DMS53 (cell line): ENCODE measurements at places on chromosomes 6 and 20.
A peak's percentile ranks its signal among the peaks of the same experiment; 100 is the strongest.

GRCh38 chr20:62359043-62359490, 8.0 kb downstream of the LAMA5 start:
- DNase-seq = no peak

- peak; percentile 59 for DNase-seq
Observed at GRCh38 chr6:43054206-43054943, 724 bp upstream of the CUL7 start.

DNA sequence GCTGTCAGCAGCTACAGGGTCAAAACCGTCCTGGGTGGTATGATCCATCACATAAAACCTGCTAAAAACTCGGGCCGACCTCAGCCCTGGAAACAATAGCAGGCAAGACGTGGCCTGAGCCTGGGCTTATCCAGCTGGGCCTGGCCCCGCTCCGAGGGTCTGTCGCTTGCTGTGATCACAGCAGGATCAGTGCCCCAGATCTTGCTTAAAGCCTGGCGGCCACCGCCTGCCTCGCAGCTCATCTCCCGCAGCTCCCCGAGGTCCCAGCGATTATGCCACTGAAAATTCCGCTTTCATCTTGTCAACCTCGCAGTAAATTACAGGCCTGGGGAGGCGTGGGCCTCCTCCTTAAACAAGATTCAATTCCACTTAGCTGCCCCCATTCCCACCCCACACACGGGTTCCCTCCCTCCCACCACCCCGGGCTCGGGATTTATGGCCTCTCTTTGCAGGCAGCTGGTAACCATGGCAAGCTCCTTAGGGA, 40.1 kb downstream of the CDH22 start:
- DNase-seq = no peak

DNA sequence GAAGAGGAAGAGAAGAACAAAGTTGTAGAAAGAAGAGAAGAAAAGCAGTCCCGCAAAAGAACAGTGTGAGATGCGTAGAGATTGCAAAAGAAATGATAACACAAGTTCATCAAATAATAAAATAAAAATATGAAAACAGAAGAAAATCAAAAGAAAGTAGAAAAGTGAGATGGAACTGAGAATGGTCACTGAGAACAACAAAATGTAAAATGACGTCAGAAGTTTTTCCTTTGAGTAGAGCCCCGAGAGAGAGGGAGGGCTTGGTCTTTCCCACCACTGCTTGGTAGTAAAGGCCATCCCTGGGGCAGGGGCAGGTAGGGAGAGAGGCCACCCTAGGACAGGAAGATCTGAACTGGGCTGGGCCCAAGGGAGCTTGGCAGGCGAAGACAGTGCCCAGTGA, 533.7 kb downstream of the QKI start:
- DNase-seq = no peak

GRCh38 chr6:161526794-161527193, 252.9 kb upstream of the AGPAT4 start:
- no peak for DNase-seq

GRCh38 chr6:66556936-66557335, 849.9 kb upstream of the EYS start:
- no peak for DNase-seq

DNA sequence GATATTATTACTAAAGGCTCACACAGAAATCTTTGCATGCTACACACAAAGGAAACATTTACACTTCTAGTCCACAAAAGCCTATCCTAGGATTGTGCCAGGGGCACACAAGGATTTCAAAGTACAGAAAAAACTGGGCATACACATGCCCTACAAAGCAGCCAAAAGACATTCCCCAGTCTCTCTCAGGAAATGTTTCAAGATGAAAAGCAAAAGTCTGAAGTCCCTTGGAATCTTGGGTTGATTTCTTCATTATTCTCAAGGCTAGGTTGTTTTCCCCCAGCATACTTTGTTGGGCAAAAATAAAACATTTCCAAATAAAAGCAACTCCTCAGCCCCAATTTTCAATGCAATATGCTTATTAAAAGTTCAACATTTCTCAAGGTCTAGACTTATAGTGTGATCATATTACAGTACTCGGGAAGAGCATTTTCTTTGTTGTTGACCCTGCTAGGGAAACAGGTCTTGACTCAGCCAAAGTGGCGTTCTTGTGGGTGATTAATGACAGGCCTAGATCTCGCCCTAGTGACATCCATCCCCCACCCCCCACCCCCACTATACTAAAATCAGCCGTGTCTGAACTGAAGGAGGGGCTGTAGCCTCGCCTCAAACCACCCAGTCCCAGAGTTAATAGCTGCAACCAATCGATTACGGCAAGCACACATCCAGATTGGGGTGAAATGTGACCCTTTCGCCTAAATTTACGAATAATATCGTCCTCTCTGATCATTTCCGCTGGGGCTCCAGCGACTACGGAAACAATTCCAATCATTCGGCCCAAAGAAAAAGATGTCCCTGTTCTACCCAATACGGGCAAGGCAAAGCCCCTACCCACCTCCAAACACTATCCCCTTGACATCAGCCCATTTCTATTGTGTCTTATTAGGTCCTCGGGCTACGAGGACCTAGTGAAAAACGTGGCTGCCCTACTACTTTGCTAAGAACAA, 1.4 kb downstream of the AKIRIN2 start:
- peak; percentile 71 for DNase-seq

DNA sequence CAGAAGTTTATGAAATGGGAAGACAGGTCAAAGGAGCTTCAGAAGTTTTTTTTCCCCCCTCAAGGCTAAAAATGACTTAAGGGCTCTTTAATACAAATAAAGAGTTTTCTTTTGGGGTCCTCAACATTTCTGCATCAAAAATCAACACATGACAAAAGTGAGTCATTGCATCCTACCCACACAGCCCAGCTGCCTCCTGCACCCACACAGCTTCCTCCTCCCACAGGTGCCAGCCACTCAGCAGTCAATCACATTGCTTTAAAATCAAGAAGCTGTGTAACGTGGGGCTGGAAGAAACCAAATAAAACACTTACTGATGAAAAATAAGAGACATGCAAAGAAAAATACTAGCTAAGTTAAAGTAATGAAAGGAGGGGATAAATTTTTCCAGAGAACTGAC, 68.5 kb downstream of the MAP3K5 start:
- peak; percentile 51 for DNase-seq

- DNase-seq = no peak
Observed at GRCh38 chr20:21608777-21609176, 94.9 kb upstream of the NKX2-2 start.

DNA sequence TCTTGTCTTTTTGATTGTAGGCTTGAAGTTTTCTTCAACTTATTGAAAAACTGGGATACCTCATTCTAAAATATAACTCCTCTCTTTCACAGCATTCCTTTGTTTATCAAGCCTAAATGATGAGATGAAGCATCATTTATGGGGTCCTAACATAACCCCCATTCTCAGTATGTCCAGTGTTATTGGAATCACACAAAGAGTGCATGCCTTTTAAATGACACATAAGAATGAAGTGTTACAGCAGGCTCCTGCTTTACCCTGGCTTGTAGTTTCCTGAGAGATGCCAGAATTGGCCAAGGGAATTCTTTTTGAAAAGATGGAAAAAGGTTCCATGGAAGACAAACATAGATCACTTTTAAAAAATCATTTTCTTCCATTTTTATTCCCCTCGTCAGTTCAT, 502.4 kb downstream of the BCKDHB start:
- no peak for DNase-seq

- no peak for DNase-seq
Observed at GRCh38 chr6:106527979-106528378, 101.3 kb downstream of the RTN4IP1 start.

- no peak for DNase-seq
Observed at GRCh38 chr20:37397076-37397953, 51.4 kb downstream of the SRC start.

DNA sequence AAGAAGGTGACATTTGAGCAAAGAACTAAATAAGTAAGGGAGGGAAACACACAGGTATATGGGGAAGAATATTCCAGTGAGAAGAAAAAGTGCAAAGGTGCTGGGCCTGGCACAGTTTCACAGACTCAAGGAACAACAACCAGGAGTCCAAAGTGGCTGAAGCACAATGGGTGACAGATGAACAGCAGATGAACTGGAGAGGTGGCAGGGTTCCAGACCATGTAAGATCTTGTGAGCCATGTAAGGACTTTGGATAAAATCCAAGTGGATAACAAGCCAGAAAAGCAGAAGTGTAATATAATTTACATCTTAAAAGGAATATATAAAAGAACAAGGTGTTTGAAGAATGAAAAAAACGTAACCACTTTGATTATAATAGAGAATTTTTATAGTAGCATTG, 87.9 kb downstream of the MMS22L start:
- DNase-seq = no peak

- peak; percentile 41 for DNase-seq
Observed at GRCh38 chr6:73898599-73898998, 202.6 kb downstream of the CD109 start.
